ENCODE measurements at places on chromosomes 13 and 19. TPM values are rescaled to one million over a fixed set of nuclear protein-coding genes. Genes with fewer than 3 reads are reported as not detected.

The IGFL3 gene
- total RNA-seq, result 0.78 TPM

The CEACAM6 gene
- 0.23 TPM for total RNA-seq

The ZNF491 gene
- 0.11 TPM for total RNA-seq

The SLC25A23 gene
- 28.1 TPM for total RNA-seq

The ZNF420 gene
- 2.2 TPM for total RNA-seq

The NLRP4 gene
- total RNA-seq, result not detected

The SIGLEC5 gene
- total RNA-seq, result not detected

The PEPD gene
- 24.1 TPM for total RNA-seq

The ZNF699 gene
- total RNA-seq, result 19.1 TPM

The BICRA gene
- 6.0 TPM for total RNA-seq

The CKM gene
- total RNA-seq, result not detected

The ADAMTSL5 gene
- 11.0 TPM for total RNA-seq

The PCDH8 gene
- not detected for total RNA-seq

The ANGPTL8 gene
- not detected for total RNA-seq

The PSG3 gene
- not detected for total RNA-seq

The DIRAS1 gene
- total RNA-seq, result not detected

The R3HDM4 gene
- 60.8 TPM for total RNA-seq

The PTH2 gene
- not detected for total RNA-seq

The TUBA3C gene
- not detected for total RNA-seq

The DOCK9 gene
- total RNA-seq, result 45.4 TPM

The ZNF285 gene
- total RNA-seq, result 9.5 TPM

The ONECUT3 gene
- total RNA-seq, result not detected

The CEBPG gene
- 34.1 TPM for total RNA-seq

The FFAR1 gene
- total RNA-seq, result not detected
